ENCODE measurements at places on chromosomes 11 and 22.

GRCh38 chr11:611001-611996 lies 4.5 kb downstream of the IRF7 start:
- DNase-seq: no peak

- DNase-seq: no peak
These were observed 90.5 kb downstream of the MYEOV start for GRCh38 chr11:69384251-69385143.

GRCh38 chr11:72456651-72457050 lies 22.3 kb upstream of the CLPB start:
- DNase-seq: no peak

DNA sequence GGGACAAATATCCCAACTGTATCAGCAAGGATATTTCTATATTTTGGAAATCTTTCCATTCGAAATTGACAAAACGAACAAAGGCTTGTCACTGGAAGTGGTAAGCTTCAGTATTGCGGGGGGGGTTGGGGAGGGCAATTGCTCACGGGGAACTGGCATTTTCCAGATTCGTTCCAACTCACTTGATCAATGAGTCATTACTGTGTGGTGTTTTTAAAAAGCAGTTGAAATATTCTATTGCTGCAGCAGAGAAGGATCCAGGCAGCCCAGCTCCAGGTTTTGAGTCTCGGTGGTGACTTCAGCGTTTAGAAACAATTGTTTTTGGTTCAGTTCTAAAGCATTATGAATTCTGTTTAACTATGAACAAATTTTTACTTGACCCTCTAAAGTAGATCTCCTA lies 33.8 kb upstream of the FBLN1 start:
- no peak for DNase-seq

- no peak for DNase-seq
These were observed 46.9 kb upstream of the SLC22A25 start for GRCh38 chr11:63290285-63290684.

- no peak for DNase-seq
These were observed 198.5 kb upstream of the CTSC start for GRCh38 chr11:88535916-88536547.

DNA sequence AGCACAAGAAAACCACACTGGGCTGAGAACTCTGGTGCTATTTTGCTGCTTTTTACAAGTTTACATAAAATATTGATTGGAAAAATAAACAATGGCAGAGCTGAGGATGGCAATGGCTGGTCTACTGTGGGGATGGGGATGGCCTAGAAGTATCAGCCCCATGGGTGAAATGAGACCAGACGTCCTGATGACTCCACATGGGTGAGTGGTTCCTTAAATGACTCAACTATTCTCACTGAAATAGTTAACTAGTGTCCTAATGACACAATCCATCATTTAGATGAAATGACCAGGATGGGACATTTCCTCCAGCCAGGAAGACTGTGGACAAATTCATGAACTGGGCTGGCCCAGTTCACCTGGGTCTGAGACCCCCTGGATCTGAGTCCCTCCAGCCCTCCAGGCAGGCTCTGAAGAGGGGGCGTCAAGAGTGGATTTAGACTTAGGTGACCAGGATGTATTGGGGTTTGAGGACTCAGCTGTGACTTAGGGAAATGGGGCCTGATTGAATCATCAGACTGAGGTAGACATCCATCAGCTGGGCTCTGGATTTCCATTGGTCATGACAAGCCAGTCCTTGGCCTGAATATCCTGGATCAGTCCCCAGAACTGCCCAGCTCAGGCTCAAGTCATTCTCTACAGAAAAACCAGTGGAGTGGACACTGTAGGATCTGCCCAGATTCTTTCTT lies 98.2 kb upstream of the IGLL5 start:
- no peak for DNase-seq

GRCh38 chr11:95503047-95503446 lies 272.0 kb upstream of the SESN3 start:
- DNase-seq: no peak

Measured in hepatic stellate cell (primary cell).